Stomach (tissue), 19 donors: ENCODE measurements at places on chromosomes 2 and 18. TPM values are rescaled to one million over a fixed set of nuclear protein-coding genes. Genes with fewer than 3 reads are reported as not detected.

DNA sequence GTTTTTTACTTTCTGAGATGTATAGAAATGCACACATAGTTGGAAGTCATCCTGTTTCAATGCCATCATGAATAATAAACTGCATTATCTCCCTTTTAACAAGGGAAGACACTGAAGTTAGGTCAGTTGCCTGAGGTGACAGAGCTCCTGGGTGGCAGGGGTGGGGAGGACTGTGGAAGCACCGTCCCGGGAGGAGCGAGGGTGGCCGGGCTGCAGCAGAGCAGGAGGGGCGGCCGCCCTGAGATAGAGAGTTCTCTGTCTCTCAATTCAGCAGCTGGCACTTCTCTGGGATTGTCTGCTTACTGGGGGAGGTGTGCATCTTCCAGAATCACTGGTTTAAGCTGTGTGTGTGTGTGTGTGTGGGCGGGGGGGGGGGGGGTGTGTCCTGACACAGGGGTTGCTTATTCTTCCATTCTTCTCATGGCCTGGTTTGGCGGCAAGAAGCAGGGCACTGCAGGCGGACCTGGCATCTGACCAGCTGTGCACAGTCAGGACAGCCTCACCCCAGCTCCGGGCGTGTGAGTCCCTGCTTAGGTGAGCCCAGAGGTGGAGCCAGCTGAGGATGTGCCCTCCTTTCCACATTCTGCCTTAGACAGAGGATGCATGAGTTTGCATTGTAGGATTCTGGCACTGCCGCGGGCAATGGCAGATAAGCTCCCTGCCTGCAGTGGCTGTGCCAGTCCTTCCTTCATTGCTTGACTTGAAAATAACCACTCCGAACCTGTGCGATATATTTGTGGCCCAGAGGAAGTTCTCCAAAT is 40.4 kb downstream of the VWA3B start:
- no peak for DNase-seq

- peak; percentile 77 for DNase-seq
Observed at GRCh38 chr2:229230256-229230655, 40.8 kb downstream of the PID1 start.

DNA sequence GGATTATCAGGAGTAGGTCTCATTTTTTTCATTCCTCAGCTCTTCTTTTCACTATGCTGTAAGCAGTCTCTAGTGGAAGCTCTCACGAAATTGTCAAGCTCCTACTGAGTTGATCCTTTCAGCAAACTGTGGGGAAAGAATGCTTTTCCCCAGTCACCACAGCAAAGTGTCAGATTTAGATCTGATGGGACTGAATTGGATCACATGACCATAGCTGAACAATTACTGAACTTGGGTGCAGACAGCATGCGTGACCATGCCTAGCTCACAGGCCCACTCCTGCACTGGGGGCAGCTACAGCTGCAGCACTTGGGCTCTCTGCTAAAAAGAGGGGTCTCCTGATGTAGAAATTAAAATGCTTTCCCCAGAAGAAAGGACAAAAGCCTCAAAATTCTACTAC is 3.1 kb downstream of the ARHGAP15 start:
- no peak for DNase-seq

Gene SOX11
- polyA plus RNA-seq: 0.15 TPM

Gene LHCGR
- not detected for polyA plus RNA-seq

Gene TXNDC2
- polyA plus RNA-seq: not detected

Gene FRZB
- 5.0 TPM for polyA plus RNA-seq

Gene KIAA2012
- 0.03 TPM for polyA plus RNA-seq

DNA sequence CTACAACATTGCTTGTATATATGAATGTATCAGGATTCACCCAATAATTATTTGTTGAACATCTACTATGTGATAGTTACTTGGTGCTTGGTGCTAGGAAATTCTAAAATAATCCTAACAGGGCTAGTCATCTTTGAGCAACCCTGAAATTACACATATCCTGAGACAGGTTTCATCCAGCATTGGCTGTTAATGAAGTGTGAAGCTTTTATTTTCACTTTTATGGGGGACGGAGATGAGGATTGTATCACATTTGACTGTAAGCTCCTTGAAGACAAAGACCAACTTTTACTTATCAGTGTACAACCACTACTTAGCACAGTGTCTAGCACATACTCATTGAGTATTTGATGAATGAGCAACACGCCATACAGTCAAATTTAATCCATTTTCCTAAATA is 6.8 kb upstream of the GALM start:
- no peak for DNase-seq

DNA sequence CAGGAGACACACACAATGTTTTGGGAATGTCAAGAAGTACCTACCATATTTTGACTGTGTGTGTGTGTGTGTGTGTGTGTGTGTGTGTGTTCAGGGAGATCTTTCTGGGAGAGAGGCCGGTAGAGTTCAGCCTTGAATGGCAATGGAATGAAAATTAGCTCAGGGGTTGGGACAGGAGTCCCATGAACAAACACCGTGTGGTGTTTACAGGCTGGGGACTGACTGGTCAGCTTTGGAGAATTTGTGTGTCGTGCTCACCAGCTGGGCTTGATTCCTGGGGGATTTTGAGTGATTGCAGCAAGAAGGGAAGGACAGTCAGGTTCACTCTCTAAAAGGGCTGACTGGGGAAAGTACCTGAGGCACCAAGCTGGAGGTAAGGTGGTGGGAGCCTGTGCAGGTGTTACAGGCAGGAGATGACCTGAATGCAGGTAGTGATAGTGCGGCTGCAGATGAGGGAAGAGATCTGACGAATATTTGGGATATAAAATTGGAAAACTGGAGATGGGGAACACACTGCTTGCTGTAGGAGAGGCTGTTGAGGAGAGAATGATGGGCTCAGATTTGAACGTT is 2.5 kb upstream of the ADNP2 start:
- DNase-seq: no peak
